ENCODE measurements at places on chromosomes 6 and 20. TPM values are rescaled to one million over a fixed set of nuclear protein-coding genes. Genes with fewer than 3 reads are reported as not detected.

DNA sequence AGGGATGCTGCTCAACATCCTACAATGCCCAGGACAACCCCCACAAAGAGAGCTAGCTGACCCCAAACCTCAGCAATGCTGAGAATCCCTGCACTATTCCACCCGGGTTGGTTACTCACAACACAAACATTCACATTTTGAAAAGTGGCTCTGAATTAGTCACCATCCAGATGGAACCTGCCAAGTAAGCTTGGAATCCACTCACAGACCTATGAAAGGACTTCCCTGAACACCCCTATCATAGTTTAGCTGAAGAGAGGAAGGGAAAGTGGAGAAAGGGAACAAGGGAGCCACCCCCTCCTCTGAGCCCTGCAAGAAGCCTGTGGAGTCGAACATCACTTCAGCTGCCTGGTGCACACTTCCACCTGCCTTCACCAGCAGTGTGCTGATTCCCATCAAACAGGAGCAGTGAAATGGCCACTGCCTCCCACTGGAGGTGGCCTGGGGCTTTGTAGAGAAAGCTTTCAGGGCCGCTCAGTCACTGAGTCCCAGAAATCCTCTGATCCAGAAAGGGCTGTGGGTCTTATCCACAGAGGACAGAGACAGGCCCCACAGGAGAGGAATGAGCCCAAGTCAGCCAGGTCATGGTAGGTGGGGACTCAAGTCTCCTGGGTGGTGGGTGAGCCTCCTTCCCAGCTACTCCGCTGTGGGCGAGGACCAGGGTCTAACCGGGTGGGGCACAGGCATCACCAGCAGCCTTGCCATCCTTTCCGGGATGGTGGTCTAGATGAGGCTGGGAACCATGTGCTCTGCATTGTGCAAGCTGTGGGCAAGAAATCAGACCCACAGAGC lies 203.7 kb downstream of the SYNDIG1 start:
- DNase-seq: peak; percentile 99

DNA sequence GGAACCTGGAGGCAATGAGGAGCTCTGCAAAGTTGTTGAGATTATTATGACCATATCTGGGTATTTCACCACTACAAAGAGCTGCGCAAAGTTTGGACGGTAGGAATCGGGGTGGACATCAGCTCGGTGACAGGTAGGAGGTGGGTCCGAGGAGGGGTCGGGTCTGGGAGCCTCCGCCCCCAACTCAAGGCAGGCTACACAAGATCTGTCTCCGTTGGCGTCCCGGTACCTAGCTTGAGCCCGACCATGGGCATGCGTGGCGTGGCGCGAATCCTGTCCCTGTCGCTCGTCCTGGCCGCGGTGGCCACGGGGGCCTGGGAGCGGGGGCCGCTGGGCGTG lies 40.2 kb upstream of the ZNFX1 start:
- no peak for DNase-seq

MUCL3 gene
- total RNA-seq: 0.17 TPM

GSTA2 gene
- total RNA-seq: not detected

PRSS16 gene
- total RNA-seq: 3.4 TPM

C6orf118 gene
- total RNA-seq: not detected

Measured in renal cortical epithelial cell (primary cell).